ENCODE measurements at places on chromosomes 12 and 14.

DNA sequence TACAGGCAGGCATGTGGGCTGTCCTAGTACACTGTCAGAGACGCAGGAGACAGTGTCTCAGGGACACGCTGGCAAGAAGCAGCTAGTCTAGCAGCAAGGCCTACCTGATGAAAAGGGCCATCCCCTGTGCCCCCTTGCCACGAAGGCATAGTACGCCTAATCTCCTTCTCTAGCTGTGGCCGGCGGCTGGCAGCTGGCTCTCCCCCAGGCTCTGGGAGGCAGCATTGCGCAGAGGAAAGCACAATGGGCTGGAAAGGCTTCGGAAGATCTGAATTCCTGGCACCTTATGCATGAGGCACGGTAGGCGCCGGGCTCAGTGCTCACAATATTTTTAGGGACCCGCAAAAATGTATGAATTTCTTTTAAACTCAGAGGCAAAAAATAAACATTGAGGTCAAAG, 16.0 kb upstream of the PLEKHH1 start:
- DNase-seq = no peak

GRCh38 chr12:122174155-122174845, at the start of gene IL31:
Gene IL31, minus strand, starts transcription at chr12:122174221. Its CDS starts 49 bp downstream, at chr12:122174172.
- DNase-seq = no peak

DNA sequence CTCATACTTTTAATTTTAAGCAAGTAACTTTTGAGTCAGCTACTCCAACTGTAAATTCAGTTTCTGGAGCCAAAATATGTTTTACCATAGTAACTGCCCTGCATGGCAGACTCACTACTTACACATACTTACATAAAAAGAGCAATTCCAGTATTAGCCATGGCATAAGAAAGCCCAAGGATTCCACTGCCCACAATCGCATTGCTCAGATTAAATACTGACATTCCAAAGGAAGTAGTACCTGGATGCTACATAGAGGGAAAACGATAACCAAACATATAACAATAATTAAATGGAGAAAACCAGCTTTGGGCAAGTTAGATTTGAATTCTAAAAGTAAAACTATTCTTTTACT, 2.2 kb downstream of the SLC38A2 start:
- no peak for DNase-seq

GRCh38 chr12:113683574-113683973, 211.9 kb upstream of the LHX5 start:
- DNase-seq = no peak

DNA sequence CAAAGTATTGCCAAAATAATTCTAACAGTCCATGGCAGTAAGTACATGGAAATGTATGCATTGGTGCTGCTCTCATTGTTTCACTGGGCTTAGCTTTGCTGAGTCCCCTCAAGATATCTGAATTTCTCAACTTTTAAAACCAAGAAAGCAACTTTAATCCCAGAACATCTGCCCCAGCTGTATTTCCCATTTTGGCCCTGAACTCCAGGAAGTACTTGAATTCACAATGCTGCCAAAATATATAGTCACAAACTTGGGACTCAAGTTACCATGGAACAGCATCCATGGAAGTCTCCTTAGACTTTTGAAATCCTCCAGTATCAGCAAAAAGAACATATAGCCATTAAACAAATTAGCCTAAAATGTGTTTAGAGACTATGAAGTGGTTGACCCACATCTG, 78.5 kb upstream of the FLRT2 start:
- DNase-seq = no peak

DNA sequence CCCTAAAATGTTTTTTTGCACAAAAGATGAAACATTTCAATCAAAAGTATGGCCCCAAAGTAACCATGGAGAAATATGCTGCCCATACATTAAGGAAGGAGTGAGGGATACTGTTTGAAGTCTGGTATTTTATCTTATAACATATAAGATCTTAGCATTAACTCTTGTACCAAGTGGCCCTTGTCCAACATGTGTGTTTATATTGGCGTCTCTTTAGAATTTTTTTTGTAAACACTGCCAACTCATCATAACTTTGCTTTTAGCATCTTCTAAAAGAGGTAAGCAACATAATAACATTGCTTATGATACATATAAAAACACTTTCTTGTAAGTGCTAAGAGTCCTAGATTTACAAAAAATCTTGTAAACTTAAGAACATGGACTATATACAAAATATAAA, 419.7 kb downstream of the ADAMTS20 start:
- no peak for DNase-seq

DNA sequence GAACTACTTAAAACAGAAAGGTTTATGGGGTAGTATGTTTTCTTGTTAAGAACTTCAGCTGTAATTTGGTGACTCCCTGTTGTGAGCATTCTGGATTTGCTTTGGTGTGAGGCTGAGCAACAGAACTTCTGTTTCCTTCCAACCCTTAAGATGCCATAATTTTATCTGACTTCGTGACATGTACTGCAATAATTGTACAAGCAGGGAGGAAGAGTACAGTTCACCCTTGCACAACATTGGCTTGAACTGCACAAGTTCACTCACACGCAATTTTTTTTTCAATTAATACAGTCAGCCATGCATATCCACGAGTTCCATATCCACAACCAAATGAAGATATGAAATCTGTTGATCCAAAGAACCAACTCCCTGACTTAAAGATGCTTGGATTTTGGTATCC, 42.9 kb upstream of the ANKS1B start:
- no peak for DNase-seq

GRCh38 chr14:60226298-60226697, 22.7 kb upstream of the PPM1A start:
- DNase-seq = no peak

GRCh38 chr12:15829949-15830348, 40.8 kb upstream of the EPS8 start:
- DNase-seq = no peak

GRCh38 chr14:72714094-72714493, 179.8 kb downstream of the DPF3 start:
- peak; percentile 82 for DNase-seq

DNA sequence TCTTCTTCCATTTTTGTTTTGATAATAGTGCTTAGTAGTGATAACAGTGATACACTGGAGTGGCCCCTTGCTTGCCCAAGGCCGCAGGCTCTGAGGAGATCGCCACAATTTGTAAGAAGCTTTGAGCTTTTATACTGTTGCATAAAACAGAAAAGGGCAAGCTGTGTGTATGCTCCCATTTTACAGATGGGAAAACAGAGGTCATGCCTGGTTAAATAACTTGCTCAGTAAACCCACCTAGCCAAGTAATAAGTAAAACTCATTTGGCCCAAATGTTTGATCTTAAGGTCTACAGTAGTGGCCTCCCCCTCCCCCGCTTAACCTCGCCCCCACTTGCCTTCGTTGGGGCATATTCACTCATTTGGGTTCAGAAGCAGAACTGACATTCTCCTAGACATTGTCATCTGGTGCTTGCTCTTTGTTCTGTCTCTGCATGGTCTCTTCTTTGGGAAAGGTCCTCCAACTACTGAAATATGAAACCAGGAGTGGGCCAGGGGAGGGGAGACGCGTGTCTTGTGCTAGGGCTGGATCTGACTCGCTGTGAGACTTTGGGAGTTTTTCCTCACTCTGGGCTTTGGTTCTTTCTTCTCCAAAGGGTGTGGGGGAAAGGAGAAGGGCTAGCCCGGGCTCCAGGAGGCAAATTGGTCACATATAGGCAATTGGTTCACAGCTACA, 88.1 kb downstream of the PAPOLA start:
- no peak for DNase-seq

GRCh38 chr12:25074954-25075353, 120.0 kb downstream of the DNAI7 start:
- no peak for DNase-seq

DNA sequence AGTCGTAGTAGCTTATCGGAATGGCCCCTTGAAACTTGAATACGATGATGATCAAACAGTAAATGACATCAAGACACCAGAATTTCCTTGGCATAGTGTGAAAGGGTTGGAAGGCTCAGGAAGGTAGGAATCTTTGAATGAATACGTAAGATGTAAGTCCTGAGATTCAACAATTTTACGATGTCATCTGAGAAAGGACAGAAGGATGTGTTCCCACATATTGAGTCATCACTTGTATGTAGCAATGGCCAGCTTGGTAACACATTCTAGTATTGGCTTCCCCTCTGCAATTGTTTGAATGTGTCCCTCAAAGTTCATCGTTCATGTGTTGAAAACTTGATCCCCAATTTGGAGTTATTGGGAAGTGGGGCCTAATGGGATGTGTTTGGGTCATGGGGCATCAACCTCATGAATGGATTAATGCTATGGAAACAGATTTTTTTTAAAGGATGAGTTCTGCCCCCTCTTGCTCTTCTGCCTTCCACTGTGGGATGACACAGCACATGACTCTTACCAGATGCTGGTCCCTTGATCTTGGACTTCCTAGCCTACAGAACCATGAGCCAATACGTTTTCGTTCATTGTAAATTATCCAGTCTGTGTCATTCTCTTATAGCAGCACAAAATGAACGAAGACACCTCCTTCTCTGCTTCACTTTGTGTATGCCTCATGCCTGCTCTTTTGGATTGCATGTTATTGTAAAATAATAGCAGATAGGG, 284.6 kb downstream of the BCAT1 start:
- no peak for DNase-seq

GRCh38 chr12:131617179-131617578, 93.7 kb upstream of the SFSWAP start:
- no peak for DNase-seq

DNA sequence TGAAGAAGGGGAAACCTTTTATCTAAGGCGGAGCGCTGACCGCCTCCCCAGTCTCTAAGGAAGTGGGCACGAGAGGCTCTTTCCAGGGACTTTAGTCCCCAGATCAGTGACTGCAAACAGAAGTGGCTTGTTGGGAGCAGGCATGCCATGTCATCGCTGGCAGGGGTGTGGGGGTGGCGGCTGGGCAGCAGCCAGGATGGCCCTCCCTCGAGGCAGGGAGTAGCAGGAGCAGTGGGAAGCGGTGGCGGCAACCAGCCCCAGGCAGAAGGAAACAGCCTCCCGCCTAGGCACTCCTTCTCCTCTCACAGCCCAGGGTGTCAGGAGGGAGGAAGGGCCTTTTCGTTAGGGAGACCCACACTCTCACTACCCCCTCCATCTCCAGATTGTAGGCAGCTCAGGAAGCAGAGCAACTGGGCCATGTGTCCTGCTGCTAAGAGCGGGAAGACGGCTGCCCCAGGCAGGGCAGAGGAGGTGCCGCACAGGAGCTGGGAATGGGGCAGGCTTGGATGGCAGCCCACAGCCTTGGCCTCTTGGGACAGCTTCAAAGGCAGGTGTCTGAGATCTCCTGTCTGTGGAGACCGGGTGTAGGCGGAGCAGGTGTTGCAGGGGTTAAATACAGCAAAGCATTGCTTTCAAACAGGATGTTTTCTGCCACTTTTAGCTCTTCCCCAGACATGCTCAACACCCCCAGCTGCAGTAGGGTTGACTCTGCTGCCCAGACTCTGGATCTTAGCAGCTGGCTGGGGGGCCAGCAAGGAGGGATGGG, 21.8 kb downstream of the VDR start:
- DNase-seq = peak; percentile 63

DNA sequence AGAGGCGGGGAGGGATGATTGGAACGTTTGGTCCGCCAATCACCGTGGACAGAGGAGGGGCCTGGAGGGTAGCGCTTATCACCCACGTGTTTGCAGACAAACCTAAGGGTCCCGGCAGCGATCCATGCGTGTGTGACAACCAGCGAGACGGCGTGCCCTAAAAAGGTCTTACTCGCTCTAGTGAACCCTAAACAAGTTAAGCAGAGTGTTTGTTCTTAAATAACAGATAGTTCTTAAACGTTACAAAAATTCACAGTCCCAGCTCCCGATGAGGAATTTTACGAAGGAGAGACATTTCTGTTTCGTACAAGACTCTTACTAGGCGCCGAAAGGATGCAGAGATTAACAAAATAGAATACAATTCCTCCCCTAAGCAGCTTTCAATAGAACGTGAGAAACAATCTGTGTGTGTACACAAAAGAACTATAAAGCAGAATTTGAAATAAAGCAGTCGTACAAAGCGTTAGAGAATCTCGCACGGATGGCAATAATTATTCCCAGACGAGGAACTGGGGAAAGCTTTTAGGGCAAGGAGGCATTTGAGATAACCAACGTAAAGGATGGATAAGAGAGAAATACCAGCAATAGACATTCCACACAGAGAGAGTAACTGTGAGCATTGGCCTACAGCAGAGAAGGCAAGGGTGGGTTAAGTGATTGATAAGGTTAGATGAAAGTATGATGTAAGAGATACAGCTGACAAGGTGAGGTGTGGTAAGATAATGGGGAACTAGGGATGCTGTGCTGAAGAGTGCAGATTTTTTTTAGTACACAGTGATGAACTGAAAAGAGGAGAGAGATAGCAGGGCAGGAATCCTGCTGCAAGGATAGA, 831 bp upstream of the RPS6KA5 start:
- DNase-seq = no peak

DNA sequence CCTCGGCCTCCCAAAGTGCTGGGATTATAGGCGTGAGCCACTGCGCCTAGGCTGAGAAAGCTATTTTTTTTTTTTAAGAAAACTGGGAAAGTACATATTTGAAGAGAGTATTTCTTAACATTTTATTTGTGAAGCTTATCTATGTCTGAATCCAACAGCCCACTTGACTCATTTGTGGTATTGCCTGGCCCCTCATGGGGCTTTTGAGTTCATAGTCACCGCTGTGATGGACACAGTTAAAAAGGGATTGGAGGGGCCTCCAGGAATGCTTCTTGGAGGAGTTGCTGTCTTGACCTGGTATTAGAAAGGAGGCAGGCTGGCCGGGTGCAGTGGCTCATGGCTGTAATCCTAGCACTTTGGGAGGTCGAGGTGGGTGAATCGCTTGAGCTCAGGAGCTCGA, 26.5 kb downstream of the BCL7A start:
- no peak for DNase-seq

DNA sequence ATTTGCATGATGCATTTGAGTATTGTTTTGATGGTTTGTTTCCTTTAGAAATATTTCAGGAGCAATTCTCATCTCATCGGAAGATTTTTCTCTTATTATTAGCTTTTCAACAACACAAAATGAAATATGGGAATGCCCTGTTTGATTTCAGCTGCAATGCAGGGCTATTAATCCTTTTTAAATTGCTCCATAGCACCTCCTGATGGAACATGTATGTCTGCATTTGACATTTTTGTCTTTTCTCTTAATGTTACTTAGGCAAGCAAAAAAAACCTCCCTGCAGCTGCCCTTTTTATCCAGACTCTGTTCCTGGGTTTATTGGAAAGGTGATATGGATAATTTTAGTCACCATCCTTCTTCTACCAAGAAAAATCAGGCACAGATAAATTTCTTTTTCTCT, 895.8 kb downstream of the RPS29 start:
- no peak for DNase-seq

DNA sequence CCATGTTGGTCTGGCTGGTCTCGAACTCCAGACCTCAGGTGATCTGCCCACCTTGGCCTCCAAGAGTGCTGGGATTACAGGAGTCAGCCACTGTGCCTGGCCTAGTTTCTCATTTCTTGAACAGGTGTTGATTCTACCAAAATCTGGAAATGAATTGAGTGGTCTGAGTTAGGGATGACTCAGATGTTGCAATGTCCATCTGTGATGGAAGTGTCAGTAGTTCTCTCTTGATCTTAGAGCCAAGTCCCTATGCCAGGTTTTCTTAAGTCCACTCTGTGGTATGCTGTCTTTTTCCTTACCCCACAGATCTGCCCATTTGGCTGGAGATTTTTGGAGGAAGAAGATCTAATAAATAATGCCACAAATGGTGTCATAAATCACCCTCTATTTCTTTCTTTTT, 12.6 kb downstream of the SNAPC1 start:
- no peak for DNase-seq

Data from activated CD8-positive, alpha-beta T cell treated with anti-CD3 and anti-CD28 coated beads, Interleukin-2, amount 10 ng/mL, durations not matched to agents 7 days and 5 days (primary cell).